A549 treated with dexamethasone at 1 μM for 4 hours (cell line): ENCODE measurements at places on chromosomes 4 and X. TPM values are rescaled to one million over a fixed set of nuclear protein-coding genes. Genes with fewer than 3 reads are reported as not detected.

The PDLIM3 gene
- 0.08 to 0.27 TPM (median 0.14 TPM) in 5 replicates for total RNA-seq

The CCDC149 gene
- total RNA-seq = 1.5 to 2.6 TPM (median 1.6 TPM) in 5 replicates

The RASSF6 gene
- 0.71 to 0.88 TPM (median 0.81 TPM) in 5 replicates for total RNA-seq

The P2RY10 gene
- not detected in 5 replicates for total RNA-seq

The CCDC160 gene
- total RNA-seq = 0.07 TPM in 2 of 5 replicates, not detected in the others

The SPACA5 gene
- total RNA-seq = not detected in 5 replicates
